Pancreas (tissue), 10 donors: ENCODE measurements at places on chromosomes 1 and 21.

- DNase-seq = no peak
These were observed 19.1 kb upstream of the MYOG start for GRCh38 chr1:203104789-203105390.

DNA sequence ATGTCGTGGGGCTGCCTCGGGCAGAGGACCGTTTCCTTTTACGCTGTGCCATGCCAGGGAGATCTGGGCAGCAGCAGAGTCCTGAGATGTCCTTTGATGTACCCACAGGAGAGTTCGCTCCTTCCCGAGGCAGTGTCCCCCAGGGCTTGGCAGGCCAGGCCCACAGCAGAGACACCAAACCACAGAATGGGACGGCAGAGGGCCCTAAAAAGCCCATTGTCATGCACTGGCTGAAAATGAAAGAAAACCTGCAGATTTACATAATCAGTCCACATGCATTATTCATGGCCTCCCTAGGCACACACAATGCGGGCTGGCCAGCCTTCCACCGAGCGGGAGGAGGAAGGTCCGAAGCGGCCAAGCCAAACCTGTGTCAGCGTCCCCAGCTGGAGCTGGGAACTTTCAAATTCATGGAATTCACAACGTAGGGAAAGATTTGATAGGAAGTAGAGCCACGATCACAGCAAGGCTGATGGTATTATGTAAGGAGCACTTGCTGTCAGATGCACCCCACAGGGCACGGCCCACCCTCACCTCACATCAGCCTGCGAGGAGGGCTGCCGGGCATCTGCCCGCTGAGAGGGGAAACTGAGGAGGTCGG, 25.3 kb upstream of the EFHD2 start:
- DNase-seq = no peak

DNA sequence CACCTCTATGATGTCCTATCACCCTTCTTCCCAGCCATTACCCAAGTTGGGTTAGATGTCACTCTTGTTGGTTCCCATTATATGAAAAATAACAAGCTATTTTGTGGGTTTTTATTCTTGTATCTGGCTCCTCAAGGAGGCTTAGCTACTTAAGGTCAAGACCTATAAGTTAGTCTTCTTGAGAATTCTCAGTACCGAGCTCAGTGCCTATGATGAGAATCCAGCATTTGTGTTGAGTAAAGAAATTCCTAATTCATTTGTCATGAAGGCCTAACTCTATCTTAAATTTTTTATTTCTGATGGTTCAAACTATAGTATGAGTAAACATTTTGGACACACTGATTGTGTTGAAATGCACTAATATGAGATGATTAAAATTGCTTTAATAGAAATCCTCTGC, 15.9 kb downstream of the NUF2 start:
- DNase-seq = no peak

DNA sequence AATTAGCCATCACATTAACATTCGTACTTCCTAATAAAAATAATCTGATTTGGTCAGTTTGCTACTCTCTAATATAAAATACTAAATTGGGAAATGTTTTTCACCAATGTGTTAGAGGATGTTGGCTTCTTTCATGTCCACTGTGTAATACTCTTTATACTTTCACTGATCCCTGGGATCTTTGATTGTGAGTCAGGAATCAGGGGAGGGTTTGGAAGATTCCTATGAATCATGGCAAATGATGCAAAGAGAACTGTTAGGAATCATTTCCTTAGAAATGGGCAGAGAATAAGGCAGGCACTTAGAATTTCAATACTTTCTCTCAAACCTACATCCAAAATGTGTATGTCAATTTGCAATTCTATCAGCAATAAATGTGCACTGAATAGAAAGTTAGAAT, 31.0 kb downstream of the KRTAP24-1 start:
- DNase-seq = no peak

DNA sequence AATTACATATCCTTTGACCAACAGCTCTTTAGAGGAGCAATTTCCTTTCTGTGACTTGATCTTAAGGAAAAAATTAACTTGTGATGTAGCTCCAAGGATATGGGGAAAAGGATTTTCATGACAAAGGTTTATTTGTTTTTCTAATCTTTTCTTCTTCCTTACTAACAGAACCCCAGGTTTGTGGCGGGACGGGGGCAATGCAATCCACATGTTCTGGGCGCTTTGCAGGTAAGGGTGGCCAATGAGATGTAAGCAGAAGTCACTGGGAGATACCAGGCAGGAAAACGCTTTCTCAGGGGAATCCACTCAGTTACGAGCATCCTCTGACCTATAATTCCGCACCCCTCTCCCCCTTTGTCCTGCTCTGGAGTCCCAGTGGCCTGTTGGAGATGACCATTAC, 122.0 kb downstream of the MRPS6 start:
- DNase-seq = no peak

DNA sequence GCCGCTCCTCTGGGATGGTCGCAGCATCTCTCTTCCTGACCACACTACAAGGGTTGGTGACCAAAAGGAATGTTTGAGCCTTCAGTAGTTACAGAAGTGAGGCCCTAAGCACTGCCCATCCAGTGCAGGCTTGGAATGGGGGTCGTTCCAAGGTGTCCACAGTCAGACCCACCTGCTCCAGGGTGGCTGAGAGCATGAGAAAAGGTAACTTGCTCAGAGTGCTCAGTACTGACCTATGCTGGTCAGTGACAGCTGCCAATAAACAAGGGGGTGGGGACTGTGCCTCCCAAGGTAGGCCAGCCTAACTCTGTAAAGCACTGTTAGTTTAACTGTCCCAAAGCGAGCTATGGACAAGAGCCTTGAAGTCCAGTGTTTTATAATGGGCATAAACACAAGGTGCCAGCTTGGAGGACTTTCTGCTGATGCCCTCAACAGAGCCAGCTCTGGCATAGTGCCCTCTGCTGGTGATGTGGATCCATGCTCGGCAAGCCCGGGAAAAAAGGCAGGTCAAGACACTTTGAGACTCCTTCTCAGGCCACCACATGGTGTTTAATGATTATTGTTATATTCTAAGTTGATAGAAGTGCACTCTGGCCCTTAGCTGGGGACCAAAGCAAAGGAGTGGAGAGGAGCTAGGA, 78.1 kb upstream of the DNAH14 start:
- DNase-seq = peak; percentile 78

DNA sequence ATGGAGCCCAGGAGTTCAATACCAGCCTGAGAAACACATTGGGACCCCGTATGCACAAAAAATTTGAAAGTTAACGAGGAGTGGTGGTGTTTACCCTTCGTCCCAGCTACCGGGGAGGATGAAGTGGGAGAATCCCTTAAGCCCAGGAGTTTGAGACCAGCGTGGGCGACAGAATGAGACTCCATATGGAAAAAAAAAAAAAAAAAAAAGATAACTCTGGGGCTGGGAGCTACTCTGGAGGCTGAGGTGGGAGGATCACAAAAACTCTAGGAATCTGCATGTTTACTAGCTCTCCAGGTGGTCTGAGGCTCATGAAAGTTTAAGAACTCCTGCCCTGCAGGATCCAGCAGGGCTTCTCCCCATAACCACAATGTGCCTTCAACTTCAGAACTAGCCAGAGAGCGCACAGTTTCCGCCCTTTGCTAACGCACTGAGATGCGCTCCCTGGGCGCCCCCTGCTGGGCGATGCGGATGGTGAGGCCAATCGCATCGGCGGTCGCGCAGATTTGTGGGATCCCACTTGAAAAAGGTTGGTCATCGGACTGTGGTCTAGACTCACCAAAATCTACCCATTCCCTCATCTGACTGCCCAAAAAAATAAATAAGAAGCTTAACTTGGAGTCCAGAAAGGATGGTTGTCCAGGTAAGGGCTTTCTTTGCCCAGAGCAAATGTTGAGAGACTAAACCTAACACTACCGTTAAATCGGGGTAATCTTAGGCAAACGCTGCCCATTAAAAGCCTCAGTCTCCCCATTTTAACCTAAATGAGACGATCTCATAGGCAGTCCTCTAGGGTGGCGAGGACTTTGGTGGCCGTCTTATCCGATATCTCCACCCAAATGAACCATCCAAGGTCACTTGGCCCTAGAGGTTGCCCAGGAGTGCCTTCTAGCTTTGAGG, 8.8 kb downstream of the ZNF683 start:
- peak; percentile 80 for DNase-seq

DNA sequence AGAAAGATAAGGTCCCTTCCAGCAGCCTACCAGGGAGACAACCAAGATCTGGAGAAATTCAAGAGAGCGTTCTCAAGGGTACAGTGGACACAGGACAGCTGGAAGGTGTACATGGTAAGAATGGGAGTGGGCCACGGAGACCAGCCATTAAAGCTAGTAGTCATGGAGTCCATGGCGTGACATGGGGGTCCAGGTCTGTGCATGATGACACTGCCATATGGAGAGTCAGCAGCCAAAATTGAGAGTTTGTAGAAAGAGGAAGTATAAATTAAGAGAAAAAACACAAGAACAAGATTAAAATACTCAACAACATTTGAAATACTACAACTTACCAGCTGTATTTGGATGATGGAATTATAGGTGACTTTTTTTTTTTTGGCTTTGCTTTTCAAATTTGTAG, 7.9 kb upstream of the LORICRIN start:
- DNase-seq = no peak

DNA sequence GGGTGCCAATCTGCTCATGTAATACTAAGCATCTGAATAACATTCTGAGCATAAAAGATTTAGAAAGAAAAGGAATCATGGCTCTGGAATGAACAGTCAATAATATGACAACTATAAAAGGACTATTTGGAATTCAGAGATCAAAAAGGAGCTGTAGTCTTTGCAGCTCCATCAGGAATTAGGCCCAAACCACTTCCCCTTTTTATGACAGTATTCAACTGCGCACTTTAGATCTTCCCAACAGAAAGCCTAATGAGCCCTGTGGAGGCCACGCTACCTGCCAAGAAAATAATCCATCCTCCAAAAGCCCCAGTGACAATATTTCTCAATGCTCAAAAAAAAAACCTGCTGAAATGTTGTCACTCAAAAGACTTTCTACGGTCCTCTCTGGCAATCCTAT, 163.2 kb downstream of the SNX7 start:
- no peak for DNase-seq

GRCh38 chr1:200907611-200908097, 13.0 kb downstream of the INAVA start:
- no peak for DNase-seq

DNA sequence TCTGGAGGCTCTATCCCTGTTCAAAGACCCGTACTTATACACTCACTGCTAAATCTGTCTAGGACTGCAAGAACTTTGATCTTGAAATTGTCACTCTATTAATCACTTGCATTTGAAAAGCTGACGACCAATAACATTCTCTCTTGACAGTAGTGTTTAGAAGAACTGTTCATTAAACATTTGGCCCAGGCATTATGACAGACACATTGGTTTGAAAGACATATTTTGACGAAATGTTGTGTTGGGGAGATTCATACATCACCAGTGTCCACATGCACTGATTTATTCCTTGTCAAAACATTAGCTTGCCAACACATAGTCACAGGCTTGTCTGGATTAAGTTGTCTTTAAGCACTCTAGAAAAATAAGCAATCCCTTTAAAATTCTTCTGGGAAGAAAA, 951.3 kb downstream of the ADGRL2 start:
- DNase-seq = no peak

GRCh38 chr1:151221616-151222015, 23.3 kb downstream of the PIP5K1A start:
- no peak for DNase-seq

GRCh38 chr1:168157638-168158037, 20.9 kb upstream of the GPR161 start:
- DNase-seq = no peak

DNA sequence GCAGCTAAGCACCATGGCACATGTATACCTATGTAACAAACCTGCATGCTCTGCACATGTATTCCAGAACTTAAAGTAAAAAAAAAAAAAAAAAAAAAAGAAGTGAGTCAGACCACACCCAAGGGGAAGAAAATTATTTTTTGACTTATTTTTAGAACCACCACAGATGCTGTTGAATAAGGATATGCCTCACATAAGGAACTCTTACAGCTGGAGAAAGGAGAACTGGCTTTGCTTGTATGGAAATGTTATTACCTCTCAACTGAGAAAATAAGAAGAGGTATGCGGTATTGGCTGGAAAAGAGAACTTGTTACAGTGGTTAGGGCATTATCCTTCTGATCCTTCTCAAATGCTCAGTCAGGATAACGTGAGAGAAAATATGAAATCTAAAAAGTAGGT, 27.5 kb upstream of the FCER1A start:
- DNase-seq = no peak

DNA sequence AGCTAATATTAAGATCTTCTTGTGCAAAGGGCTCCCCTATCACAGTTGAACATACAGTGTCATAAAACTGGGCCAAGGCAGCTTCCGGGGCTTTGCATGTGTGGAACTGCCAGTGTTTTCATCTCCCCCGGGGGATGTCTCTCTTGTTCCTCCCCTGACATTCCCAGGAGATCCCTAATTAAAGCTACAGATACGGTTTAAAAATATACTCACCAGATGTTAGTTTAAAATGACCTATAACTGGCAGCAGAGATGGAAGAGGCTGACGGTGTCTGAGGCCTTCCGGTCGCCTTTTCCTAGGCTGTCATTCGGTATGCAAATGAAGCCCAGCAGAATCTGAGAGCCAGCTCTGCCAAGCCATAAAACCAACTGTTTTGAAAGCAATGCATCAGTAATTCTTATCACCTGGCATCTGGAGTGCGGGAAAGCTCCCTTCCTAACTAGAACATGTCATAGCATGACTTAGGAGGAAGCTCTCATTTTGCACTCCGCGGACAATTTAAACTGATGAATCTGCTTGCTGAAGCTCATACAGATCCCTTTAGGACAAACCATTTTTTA, 436.5 kb upstream of the VAMP3 start:
- DNase-seq = no peak

- DNase-seq = no peak
These were observed 3.3 kb downstream of the PLEKHM2 start for GRCh38 chr1:15687446-15687845.

DNA sequence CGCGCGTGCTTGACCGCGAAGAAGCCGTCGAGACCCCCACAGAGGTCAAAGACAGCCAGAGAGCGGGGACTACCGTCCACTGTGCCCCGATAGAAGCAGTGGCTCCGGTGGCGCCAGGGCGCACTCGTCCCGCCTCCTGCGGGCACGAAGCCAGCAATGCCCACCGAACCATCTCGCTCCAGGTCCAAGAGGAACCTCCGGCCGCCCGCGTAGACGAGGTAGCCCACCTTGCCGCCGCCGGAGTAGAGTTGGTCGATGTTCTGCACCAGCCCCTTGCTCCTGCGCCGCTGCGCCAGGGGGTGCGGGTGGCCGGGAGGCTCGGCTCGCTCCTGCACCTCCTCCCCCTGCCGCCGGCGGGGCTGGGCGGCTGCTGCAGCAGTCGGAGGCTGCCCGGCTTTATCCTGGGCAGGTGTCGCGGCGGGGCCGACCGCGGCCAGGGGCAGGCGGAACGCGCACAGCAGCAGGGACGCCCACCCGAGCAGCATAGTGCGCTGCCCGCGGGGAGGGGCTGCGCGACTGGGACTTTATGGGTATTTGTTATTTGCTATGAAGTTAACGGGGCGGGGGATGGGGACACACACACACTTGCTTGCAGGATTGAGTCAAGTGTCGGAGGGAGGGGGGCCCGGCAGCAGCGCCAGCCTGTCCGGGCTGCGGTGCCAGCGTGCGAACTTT, 844 bp downstream of the ADAMTS5 start:
- no peak for DNase-seq

GRCh38 chr1:59178339-59179187, 118.3 kb upstream of the FGGY start:
- DNase-seq = no peak

GRCh38 chr1:170840371-170840770, 95.0 kb upstream of the MROH9 start:
- no peak for DNase-seq
